ENCODE measurements at places on chromosomes 2 and 18.

GRCh38 chr2:103921161-103921560 lies 932.8 kb upstream of the POU3F3 start:
- no peak for DNase-seq

DNA sequence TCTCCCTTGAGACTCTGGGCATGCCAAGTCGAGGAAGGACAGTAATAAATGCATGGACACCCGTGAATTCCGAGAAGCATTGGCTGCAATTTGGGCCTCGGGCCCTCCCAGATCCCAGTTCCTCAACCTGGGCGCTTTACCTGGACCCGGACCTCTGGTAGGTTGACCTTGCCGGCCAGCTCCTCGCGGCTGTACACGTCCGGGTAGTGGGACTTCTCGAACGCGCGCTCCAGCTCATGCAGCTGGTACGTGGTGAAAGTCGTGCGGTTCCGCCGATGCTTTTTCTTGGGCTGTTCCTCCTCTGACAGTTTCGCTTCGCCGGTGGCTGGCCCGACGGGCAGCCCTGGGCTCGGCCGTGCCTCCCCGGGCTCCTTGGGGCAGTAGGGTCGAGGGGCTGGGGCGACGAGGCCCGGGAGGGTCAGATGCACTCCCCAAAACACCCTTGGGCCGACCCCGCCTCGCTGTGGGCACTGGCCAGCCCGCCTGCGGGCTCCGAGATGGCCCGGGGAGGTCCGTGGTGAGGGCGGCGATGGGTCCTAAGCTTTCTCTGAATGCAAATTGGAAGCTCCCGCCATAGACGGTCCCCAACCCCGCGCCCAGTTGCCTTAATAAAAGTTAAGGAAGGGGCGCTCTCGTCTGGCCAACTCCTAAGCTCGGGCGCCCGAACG lies 899 bp downstream of the RAX start:
- no peak for DNase-seq

DNA sequence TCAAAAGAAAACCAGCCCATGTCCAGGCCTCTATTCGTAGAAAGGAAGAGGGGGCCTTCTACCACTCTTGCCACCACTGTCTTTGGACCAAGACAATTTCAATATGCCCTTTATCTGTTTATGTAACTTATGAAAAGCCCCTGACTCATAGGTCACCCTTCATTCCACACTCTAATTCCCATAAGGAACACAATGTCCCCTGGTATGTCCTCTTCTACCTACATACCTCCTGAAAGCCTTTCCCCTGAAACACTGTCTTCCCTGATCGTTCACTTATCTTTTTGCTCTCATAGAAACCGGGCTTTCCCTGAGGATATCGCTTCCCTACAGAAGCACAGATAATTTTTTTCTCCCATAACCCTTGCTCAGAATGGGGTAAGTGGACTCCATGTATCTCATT lies 13.3 kb downstream of the EIF2AK3 start:
- no peak for DNase-seq

DNA sequence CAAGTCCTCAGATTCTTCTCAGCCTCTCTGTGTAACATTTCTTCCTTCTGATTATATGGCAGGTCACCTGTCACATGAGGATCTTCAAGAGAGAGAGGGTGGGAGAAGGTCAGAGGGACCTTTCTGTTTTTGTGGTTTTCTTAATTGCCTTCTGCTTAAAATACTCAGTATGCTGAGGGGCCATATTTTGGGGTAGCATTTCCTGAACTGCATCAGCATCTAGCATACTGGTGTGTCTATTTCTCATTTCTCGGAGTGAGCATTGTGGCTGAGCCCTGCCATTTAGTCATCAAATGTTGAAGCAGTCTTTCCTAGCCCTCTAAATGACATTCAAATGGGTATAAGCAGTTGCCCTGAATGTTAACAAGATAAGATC lies 162.7 kb downstream of the MYO3B start:
- DNase-seq: no peak

- no peak for DNase-seq
Observed at GRCh38 chr18:46629361-46629760, 27.7 kb downstream of the LOXHD1 start.

- no peak for DNase-seq
Observed at GRCh38 chr18:5975111-5976002, 80.0 kb upstream of the TMEM200C start.

DNA sequence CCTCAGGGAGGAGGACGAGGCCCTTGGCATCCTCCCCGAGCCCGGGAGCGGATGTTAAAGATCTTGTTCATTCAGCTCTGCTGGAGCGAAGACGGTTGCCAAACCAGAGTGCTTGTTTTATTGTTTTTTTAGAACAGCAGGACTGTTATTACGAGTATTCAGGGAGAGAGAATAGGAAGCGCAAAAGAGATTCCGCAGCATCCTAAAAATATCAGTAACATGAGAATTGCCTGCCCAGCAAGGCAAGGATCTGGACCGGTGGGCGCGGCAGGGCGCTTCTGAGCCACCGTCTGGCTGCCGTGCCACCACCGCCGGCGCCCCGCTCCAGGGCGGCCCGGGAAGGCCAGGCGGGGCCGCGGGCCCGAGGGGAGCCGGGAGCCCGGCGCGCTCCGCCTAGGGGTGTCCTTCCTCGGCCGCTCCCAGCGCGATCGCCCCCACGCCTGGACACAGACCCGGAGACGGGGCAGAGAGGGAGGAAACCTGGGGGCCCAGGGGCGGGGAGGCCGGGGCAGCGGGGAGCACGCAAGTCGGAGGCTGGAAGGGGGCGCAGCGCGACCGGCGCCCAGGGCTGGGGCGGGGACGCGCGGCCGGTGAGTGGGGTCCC lies 843 bp downstream of the CYS1 start:
- no peak for DNase-seq

DNA sequence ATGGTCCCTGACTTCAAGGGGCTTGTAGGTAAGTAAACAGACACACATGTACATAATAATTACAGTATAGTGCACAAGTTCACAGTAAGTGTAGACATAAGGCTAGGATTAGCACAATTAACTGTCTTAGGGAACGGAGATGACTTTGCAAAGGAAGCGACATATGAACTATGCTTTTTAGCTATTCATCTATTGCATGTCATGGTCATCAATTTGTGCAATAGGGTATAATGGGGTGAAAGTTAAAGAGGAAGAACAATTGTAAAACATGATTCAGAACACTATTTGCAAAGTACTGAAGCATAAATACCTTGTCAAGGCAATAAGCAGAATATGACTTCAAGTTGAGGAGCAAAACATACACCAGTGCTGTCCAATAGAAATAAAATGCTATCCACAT lies 112.3 kb upstream of the SLC8A1 start:
- DNase-seq: no peak

DNA sequence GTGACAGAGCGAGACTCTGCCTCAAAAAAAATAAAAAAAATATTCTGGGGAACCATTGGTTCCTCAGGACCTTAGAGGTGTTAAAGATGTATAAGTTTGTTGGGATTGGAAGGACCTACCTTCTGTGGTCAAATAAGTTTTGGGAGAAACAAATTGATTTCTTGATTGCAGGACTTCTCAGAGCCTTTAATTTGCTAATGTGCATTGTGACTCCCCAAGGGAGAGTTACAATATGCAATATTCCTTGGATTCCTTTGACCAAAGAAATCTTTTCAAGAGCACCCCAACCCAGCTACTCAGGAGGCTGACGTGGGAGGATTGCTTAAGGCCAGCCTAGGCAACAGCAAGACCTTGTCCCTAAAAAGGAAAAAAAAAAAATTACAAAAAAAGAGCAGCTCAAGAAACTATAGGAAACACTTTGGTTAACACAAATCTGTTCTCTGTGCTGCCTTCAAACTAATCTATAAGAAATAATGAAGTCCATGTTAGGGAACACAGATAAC lies 6.5 kb downstream of the NAGK start:
- no peak for DNase-seq

DNA sequence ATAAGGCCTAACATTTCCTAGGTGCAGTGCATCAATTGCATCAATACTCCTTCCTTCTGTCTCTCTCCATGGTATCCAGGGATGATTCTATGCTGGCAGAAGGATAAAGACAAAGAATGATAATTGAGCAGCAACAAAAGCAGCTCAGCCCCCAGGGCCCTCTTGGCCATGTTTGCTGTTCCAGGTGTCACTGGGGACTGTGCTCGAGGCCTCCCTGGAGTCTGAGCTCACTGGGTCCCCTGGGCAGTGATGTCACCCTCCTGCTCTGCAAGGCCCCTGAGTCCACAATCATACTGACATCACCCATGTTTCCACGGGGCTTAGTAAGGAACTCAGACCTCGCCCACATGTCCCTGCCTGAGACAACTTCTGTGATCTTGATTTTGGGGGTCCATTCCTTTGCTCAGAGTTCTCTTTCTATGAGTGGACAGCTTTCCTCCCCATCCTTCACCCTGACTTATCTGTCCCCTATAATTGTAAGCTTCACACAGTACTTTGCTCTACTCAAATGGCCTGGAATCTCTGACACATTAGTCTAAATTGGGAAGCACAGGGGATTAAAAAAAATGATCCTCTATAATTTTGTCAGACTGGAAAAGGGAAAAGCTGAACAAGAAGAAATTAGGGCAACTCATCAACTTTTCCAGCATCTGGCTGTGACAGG lies 15.8 kb upstream of the EXOC6B start:
- no peak for DNase-seq

DNA sequence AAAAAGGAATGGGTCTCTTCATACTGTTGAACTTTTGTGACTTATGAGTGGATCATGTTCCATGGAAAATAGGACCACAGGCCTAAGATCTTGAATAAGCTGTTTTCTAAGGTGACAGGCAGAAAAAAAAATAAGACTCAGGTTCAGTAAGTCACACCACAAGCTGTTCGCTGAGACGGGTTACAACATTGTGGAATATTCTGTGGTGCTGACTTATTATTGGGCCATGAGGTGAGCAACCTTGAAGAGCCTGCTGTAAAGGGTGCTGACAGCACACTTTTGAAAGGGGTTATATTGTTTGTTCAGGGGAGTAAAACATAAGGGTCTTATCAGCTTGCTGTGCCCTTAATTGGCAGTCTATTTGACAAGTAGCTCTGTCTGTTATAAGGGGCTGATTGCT lies 439.8 kb upstream of the SLC14A2 start:
- DNase-seq: no peak

DNA sequence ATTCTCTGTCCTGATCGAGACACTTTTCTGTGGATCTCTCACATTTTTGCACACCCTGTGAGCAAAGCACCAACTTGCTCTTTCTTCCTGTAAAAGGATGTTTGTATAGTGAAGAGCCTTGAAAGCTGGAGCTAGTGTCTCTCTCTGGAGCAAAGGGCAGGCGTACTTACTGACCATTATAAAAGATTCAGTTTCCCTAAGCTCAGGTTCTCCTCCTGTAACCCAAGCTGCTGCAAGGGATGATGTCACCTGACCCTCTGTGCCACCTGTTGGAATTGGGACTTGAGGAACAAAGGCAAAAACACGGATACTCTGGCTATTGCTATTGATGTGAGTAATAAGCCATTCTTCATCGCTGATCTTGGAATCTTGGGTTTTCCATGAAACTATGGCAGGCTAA lies 52.6 kb upstream of the NEMP2 start:
- DNase-seq: no peak

DNA sequence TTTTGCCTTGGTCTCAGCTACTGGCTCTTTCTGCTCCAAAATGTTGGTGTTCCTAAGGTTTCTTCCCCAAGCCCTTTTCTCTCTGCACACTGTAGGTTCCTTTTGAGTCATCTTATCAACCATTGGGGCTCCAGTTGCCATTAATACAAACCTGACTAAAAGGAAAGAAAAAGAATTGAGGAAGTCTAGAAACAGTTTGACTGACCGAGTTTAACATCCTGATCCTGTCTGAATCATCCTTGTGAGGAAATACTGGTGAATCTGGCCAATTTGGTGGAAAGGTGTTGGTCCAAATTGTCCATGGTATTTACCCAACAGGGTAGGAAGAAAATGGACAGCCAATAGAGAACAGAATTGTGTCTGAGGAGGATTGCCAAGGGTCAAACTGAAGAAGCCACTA lies 38.3 kb downstream of the CRYGD start:
- DNase-seq: no peak

GRCh38 chr18:22723773-22724172 lies 209.4 kb upstream of the RBBP8 start:
- DNase-seq: no peak

DNA sequence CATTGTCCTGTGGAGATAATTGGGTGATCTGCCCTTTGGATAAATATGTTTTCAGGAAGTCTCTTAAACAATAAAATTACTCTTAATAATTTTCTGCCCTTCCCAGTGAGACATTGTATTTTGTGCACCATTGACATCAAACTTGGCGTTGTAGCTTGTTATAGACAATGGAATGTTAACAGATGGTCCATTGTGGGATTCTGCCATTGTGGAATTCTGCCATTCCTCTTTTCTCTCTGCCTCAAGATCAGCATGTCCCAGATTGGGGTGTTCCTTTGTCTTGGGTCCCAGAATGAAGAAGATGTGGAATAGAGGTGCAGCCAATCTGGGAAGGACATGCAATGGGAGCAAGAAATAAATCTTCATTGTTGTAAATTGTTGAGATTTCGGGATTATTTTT lies 15.1 kb upstream of the LDAH start:
- DNase-seq: no peak

- DNase-seq: no peak
Observed at GRCh38 chr2:153388246-153388645, 90.3 kb downstream of the RPRM start.

DNA sequence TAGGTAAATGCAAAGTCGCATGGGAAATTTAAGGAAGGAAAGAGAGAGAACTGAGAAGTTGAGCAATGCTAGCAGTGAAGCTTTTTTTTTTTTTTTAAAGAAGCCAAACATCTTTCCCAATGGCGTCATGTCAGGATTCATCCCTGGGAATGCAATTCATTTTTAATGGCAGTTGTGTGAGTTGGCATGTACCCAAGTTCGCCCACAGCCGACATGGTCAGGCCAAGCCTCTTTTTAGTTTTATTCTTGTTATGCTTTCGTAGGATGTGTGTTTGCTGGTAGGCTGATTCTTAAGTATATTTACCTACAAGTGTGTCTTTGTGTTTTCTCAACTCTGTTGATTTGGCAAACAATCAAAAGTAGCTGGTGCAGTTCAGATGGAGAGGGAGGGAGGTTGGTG lies 127.6 kb upstream of the ITGA6 start:
- no peak for DNase-seq

DNA sequence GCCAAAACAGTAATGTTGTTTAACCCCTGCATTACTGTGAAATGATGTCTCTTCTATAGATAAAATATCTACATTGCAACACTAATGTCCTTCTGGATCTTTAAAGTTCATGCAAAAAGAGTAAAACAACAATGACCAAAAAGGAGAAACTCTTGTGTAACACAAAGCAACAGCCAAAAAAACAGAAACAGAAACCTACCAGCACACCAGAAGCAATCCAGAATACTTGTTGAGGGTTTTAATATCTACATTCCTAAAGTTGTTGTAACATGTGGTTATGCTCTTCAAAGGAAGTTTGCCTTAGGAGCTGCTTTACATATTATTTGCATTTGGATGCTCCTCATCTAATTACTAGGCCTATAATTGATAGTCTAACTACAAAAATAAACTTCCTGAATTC lies 157.2 kb downstream of the BABAM2 start:
- no peak for DNase-seq

Measured in CD8-positive, alpha-beta memory T cell (primary cell).